ENCODE measurements at places on chromosomes 3 and 15.

- no peak for DNase-seq
Observed at GRCh38 chr3:136831461-136831860, 12.5 kb downstream of the SLC35G2 start.

DNA sequence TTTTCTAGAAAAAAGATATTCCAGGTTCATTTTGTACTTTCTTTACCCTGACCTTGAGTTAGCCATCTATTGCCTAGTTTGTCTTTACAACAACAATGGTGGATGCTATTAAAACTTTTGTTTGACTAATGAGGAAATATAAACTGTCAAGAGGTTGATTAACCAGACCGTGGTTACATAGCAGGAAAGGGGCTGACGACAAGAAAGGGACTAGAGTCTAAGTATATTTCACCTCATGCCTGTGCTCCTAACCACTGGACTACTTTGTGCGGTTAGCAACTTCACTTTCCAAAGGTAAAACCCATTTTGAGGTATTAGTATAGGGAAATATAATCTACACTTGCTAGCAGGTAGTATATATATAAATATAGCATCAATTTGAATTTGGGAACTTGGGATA lies 327.1 kb downstream of the SATB1 start:
- DNase-seq = no peak

GRCh38 chr3:197690754-197691153 lies 46.0 kb downstream of the RUBCN start:
- no peak for DNase-seq

DNA sequence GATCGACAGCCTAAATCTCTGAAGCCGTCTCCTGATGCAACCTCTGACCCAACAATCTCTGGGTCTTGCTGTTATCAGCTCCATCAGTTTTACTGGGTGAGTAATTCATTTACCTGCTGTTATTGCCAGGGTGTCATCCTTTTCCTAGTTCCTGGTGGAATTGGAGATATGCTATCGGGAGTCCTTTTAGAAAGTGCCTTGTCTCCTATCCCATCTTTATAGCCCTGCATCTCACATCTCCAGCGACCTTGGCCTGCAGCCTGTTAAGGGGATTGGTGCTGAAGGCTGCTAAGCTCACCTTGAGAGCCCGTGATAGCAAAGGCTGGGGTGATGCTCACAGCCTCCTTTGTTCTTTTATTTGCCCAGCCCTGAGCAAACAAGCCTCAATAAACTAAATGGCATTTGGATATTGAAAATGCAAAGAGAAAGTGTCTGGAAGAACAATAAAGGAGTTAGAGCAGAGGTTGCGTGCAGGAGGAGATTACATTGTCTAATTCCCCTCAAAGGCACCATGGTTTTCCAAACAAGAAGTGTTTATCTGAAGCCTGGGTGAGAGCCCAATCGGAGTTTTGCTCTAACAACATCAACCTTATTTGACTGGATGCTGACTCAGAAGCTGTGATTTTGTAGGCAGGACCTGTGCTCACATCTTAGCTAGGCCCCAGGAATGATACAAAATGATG lies 101.8 kb downstream of the RPLP1 start:
- no peak for DNase-seq

DNA sequence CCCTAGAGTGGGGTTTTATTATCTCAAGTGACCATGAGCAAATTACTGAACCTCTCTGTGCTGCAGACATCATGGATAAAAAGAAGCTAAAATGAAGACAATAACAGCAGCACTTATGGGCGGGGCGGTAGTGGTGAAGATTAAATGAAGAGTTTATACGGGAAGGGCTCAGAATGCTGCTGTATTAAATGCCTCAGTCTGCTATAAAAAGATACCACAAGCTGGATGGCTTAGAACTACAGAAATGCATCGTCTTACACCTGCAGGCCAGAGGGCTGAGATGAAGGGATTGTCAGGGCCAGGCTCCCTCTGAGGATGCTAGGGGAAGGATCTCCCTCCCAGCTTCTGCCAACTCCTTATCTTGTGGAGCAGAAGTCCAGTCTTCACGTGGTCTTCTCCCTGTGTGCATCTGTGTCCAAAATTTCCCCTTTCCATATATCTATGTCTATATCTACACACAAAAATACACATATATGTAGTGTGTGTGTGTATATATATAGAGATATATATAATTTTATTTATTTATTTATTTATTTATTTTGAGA lies 2.9 kb downstream of the ALG1L2 start:
- no peak for DNase-seq

DNA sequence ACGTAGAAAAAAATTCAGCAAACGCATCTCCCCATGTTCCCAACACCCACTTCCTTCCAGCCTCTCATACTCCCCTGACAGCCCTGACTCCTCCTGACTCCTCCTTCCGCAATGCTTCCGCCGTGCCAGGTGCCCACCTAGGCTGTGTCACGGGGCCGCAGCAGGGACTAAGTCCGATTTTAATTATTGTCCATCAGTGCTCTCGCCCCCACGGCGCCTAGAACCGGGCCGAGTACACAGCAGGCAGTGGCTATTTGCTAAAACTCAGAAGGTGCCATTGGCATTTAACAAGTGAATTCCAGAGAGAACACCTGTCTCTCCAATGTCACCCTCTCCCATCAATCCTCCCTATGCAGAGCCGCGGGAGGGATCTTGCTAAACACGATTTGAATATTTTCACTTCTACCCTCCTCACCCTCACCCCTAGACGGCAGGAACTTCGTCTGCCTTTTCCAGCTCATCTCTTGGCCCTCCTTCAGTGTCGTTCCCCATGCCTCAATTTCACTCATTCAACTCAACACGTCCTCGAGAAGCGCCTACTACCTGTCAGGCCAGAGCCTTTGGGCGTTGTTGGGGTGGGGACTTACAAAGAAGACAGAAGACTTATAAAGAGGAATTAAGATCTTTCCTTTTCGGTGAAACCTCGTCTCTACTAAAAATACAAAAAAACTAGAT lies 11.5 kb upstream of the SHF start:
- no peak for DNase-seq

DNA sequence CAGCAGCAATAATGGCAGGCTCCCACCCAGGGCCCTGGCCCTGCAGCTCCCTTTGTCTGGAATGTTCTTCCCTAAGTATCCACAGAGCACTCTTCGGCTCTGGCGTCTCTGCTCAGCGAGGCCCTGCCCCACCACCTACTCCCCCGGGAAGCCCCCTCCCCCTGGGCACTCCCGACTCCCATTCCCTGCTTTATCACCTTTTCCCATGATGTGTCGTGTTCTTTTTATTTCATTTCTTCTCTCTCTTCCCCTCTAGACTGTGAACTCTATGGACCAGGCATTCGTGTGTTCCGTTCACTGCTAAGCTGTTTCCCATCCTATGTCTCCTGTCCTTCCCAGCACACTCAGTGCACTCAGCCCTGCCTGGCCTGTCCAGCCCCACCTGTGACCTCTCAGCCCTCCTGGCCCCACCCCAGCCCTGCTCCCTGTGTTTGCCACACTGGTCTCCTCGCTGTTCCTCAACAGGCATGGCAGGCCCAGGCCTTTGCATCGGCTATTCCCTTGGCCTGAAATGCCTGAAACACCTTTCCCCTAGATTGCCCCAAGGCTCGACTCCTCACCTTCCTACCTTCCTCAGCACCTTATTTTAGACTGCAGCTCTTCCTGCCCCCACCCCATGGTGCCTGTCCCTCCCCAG lies 107.4 kb downstream of the TPRA1 start:
- no peak for DNase-seq

- DNase-seq = no peak
Observed at GRCh38 chr15:101033801-101034200, 114.6 kb downstream of the LRRK1 start.

- DNase-seq = no peak
Observed at GRCh38 chr3:178291574-178292370, 244.5 kb upstream of the KCNMB2 start.

GRCh38 chr3:42505128-42505848 lies 2.8 kb downstream of the VIPR1 start:
- DNase-seq = no peak

DNA sequence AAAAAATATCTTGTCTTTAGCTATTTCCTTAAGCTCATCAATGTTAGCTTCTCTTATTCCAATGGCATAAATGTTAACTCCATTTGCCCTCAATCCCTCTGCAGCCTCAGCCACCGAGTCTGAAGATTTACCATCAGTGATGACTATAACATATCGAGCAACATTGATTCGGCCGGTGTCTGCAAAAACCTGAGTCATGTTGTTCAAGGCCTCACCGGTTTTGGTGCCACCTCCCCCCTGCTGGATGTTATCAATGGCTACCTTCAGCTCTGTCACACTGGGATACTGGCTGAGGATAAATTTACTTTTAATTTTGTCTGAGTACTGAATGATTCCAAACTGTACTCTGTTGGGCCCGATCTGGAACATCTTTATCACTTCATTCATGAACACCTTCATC lies 41.0 kb upstream of the CAPN7 start:
- DNase-seq = no peak

DNA sequence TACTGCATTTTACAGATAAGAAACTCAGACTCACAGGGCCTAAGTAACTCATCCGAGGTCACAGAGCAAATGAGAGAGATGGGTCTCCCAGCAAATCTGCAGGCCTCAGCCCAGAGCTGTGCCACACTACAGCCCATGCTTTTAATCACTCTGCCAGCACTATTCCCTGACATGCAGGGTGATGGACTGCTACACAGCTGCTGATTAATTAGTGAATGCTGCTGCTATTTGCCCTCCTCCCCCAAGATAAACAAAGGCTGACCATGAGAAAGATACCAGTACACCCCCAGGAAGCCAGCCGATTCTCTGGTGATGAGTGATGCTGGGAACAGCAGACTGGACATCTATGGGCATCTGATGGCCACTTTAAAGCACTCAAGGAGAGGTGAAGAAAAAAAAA lies 39.3 kb downstream of the RFTN1 start:
- DNase-seq = no peak

- DNase-seq = no peak
Observed at GRCh38 chr3:129233538-129233937, 15.9 kb upstream of the COPG1 start.

DNA sequence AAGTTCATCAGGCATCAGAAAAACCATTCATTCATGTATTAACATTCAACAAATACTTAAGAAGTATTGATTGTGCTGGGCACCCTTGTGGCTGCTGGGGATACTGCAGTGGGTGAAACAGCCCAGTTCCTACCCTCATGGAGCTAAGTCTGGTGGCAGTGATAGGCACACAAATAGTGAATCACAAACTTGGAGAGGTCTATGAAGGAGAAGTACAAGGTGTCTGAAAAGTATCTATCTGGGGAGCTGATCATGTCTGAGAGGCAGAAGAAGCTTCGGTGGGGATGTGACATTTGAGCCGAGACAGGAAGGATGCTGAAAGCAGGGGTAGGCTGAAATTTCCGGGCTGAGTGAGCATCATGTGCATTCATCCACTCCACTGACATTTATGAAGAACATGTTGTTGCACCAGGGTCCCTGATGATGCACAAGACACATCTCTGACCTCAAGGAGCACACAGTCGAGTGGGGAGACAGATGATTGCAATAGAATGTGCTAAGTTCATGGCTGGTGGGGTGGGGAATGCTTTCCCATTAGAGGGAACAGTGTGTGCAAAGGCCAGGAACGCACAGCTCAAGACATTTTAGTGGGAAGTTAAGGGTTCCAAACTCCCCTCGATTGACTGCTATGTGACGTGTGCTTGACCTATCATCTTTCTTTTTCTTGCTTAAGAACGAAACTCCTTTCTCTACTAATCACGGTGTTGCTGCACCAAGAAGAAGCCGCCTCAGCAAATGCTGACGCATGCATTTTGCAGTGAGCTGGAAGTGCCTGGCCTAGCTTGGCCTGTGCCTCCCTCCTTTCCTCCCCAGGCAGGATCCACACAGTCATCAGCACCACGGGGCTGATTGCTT lies 309.1 kb upstream of the ICE2 start:
- DNase-seq = no peak

DNA sequence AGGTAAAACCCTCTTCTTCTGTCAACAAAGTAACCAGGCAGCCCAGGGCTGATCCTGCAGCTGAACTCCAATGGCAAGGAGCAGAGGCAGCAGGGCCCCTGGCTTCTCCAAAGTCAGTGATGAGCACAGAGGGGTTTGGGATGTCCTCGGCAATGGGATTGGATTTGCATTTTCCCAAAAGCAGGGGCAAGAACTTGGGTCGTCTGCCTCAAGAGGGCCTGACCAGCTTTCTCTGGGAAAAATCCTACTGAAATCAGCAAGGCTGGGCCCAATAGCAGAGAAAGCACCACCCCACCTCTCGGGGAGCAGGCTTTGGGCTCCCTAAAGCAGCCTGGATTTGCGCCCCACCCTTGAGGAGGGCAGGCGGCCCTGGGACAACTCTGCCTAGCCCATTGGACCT lies 210.0 kb upstream of the IGF1R start:
- DNase-seq = no peak

DNA sequence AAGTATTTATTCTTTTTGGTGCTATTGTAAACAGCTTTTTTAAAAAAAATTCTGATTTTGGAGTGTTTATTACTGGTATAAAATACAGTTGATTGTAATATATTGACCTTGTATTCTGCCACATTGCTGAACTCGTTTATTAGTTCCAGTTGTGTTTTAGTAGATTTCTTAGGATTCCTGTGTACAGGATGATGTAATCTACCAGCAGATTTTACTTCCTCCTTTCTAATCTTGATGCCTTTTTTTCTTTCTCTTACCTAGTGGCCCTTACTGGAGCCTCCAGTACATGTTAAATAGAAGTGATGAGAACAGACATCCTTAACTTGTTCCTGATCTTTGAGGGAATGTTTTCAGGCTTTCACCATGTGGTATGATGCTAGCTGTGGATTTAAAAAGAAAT lies 70.4 kb upstream of the KY start:
- DNase-seq = no peak

DNA sequence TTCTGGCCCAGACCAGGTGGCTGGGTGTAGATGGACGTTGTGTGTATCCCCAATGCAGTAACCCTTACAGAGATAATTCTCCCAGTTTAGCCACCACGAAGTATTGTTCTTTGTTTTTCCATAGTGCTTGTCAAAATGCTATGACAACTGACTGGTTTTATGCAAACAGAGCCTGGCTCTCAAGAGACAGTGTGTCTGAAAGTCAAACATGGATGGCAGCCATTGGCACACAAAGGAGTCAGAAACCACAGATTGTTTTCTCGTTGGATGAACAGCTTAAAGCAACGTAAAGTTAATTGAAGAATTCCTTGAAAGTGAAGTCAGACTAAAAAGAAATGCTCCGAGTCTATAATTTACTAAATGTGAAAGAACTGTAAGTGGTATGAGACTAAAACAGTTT lies 91.2 kb downstream of the FILIP1L start:
- no peak for DNase-seq

GRCh38 chr3:64345371-64345770 lies 120.1 kb upstream of the PRICKLE2 start:
- no peak for DNase-seq

DNA sequence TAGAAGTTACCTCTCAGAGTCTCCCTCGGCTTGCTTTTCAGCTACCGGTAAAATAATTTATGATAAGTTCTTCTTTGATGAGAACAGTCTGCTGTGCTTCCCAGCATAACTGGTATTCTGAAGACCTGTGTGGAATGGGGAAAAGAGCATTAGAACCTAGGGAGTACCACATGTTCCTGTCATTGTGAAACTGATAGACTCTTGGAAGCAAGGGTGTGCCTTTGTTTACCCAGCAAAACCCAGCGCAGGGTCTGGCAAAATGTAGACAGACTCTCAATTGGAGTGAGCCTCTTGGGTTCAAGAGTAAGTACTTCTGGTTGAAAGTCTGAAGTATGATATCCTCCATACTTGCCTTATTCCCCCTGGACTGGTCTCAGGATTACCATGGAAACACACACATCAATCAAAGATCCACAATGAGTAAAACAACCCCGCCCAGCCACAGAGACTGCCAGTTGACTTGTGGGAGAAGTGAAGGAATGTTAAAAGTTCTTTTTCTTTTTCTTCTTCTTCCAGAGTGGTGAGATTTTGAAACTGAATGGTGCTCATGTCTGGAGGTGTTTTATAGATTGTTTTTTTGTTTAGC lies 652.4 kb upstream of the NAALADL2 start:
- DNase-seq = no peak

GRCh38 chr15:57495554-57496165 lies 96.0 kb upstream of the MYZAP start:
- DNase-seq = no peak

All from epithelial cell of prostate (primary cell).